Activated CD4-positive, CD25-positive, alpha-beta regulatory T cell treated with anti-CD3 and anti-CD28 coated beads, Interleukin-2, amount 50 U/mL, for 72 hours (primary cell): ENCODE measurements at places on chromosomes 11 and 22.

DNA sequence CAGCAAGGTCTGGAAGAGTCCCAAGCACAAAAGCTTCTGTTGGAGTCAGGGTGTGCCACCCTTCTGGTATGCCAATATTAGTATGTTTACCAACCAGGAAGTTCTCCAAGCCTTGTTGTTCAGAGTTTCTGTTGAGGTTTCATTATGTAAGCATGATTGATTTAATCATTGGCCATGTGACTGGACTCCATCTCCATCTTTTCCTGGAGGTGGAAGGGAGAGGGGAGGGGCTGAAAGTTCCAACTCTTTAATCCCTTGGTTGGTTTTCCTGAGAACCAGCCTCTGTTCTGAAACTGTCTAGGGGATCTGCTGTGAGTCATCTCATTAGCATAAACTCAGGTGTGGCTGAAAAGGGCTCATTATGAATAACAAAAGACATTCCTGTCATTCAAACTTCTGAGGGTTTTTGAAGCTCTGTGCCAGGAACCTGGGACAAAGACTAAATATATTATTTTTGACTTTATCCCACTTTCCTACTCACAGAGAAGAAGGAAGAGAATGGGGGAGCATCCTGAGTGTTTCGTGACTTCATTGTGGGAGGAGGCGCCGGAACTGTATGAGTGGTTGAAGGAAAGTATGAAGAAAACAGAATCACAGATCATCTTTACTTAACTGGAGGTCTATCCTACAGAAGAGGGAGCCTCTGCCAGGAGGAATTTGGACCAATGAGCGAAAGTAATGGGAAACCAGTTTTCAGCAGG, 138.2 kb downstream of the NECTIN1 start:
- no peak for DNase-seq

GRCh38 chr22:19432133-19432851, at the start of gene MRPL40:
Gene MRPL40 (plus strand): TSS chr22:19432545. CDS start chr22:19432555, 10 bp downstream.
- DNase-seq: peak; percentile 88

DNA sequence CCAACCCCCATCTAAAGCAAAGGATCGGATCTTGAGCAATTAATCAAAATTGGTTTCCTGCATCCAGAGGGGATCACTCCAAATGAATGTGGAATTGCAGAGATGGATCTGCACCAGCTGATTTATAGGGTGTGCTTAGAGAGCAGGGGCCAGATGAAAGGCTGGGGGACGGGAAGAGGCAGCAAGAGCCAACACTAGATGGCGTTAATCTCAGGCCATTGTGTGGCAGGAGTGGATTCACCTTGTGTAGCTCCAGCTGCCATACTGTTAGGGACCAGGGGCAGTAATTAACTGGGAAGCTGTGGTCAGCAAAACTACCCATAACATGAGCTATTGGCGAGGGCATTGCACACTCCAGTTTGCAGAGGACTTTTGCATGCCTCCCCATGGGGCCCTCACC, 35.6 kb downstream of the SERPINH1 start:
- no peak for DNase-seq

GRCh38 chr11:116374085-116374484, 398.7 kb downstream of the BUD13 start:
- DNase-seq: no peak

DNA sequence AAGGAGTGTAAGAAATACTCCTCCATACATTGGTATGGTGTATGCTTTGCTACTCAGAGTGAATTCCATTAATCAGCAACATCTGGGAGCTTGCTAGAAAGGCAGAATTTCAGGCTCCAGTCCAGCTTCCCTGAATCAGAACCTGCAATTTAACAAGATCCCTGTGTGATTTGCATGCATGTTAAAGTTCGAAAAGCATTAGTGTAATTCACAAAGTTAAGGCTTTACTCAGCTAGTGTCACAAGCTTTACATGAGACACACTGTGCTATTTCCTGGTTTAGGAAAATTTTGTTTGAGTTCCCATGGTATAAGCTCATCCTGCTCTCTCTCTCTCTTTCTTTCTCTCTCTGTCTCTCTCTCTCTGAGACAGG, 37.0 kb upstream of the HEPHL1 start:
- no peak for DNase-seq

DNA sequence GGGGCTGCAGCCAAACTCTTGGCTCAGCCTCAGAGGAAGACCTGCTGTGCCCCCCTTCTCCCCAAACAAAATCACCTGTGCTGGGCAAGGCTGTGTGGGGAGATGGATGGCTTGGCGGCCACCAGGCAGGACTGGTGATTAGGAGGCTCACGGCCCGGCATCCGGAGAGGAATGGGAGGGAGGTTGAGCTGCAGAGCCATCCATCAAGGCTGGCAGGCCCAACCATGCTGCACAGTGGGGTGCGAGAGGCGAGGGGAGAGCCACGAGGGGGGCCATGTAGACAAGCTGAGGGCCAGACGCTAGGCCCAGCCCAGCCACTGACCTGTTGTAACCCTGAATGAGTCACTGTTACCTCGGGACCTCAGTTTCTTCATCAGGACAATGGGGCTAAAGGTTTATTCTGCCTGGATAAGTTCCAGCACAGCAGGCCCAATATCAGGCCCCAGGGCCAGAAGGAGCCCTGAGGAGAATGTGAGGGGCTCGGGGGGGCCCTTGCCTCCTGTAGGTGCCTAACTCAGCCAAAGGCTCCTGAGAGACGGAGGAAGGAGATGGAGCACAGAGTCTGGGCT, 18.2 kb downstream of the PDE2A start:
- no peak for DNase-seq

GRCh38 chr11:123682696-123683410, 28.4 kb upstream of the SCN3B start:
- no peak for DNase-seq

DNA sequence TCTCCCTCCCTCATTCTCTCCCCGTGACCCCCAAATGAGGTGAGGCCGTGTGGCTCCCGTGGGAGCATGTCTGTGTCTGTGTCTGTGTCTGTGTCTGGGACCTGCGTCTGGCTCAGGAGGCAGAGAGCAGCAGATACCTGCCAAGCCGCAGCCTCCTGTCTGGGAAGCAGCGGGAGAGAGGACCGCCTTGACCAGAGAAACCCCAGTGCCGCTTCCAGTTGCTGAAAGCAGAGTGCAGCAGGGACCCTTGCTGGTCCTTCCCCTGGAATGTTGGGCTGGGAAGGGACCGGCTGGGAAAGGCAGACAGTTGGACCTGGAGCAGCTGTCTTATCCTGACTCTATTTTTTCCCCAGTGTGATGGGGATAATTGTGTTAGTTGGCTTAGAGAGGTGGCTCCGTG, 525 bp downstream of the CSDC2 start:
- DNase-seq: no peak

DNA sequence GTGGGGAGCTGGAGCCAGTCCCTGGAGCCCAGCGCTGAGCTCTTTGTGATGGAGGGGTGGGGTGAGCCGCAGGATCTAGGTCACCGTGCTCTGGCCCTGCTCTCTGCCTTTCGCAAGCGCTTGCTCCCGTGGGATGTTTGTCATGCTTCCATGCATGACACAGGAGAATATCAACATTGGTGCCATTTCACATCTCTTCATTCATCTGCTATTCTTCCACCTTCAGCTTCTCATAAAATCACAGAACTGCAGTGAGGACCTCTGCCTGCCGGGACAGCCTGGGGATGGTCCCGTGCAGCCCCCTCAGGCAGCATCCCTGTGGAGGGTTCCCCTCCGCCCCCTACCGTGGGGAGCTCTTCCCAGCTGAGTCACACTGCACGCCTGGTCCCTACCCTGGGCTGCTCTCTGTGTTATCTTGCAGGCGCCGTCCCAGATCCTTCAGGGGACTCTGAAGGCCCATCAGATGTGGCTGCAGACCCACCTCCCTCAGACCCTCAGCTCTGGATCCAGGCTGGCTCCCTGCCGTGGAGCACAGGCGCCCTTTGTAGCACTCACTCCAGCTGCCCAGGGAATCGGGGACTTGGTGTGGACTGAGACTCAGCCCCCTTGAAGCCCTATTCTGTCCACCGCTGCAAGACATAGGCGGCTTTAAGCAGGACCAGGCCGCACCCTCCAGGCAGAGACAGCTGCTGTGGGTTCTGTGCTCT, 5.1 kb upstream of the SEPTIN5 start:
- no peak for DNase-seq

DNA sequence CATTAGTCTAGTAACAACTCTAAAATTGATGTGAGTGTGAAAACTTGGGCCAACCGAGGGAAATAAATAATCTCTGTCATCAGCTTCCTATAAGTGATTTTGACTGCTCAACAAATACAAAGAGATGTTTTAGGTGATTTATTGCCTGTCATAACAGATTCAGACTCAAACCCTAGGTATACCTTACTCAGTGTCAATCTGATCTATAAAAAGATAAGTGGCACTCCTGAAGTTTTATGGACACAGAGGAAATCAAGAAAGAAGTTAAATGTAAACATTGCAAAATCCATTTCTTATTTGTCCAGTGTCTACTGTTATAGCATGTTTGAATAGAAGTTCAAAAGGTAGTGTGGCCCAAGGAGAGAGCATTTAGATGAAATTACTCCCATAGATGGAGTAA, 30.4 kb upstream of the TYR start:
- DNase-seq: no peak

DNA sequence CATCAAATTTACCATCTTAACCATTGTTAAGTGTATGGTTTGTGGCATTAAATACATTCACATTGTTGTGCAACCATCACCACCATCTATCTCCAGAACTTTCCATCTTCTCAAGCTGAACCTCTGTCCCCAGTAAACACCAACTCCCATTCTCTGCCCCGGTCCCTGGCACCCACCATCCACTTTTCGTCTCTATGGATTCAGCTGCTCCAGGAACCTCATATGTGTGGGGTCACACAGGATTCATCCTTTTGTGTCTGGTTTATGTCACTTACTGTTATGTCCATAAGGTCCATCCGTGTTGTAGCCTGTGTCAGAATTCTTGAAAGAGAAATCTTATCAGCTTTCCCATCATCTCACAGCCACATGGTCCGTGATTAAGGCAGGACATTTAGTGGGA, 16.3 kb downstream of the TSPAN32 start:
- no peak for DNase-seq

GRCh38 chr22:31308181-31308580, 15.9 kb upstream of the PIK3IP1 start:
- no peak for DNase-seq

DNA sequence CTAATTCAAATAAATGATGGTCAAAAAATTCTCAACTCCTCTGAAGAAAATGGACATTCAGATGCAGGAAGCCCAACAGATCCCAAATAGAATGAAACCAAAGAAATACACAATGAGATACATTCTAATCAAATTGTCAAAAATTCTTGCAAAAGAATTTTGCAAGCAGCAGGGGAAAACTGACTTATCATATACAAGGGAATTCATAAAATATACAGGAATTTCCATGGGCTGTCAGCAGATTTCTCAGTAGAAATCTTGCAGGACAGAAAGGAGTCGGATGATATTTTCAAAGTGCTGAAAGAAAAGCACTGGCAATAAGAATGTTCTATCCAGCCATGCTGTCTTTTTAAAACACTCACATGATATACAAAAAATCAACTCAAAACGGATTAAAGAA, 194.6 kb upstream of the ZC3H12C start:
- DNase-seq: no peak

DNA sequence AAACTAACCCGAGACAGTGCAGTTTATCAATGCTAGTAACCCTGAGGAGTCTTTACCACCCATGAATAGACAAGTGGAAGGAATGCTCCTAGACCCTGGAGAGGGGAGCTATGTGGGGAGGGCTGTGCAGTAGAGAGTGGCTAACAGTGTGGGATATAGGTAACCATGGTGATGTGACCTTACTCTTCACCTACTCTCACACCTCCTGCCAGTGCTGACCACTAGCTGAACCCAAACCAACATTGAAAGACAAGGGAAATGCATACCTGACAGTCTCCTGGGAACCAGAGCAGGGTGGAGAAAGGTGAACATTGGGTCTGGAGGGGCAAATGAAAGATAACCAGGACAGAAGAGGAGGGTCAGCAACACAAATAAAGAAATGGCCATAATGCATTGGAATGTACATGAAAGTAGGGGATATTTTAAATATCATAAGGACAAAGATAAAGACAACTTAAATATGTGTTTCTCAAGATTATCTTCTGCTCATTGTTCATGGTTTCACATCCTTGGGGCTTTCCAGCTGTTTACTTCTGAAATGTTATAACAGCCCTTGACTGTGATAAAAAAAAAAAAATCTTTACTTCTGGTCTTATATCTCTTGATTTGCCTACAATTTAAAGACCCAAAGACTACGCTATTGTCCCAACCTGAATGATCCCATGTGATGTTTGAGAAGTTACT, 983.3 kb upstream of the TENM4 start:
- no peak for DNase-seq

DNA sequence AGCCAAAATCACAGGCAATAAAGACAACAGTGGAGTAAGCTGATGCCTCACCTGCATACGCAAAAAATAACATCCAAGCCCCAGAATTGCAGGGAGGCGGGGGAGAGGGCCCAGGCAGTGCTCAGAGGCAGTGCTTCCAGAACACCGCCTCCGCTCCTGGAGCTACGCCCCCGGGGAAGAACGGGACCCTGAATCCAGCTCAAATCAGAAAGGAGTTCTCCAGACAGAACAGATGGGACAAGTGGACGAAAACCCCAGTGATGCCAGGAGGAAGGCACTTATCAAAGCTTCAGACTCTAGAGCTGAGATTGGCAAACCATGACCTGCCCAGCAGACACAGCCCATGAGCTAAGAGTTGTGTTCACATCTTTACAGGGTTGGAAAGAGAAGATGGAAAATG, 683.9 kb downstream of the TBC1D22A start:
- DNase-seq: no peak

- no peak for DNase-seq
Measured at GRCh38 chr11:112999520-112999919, 38.3 kb downstream of the NCAM1 start.

GRCh38 chr11:79421820-79422219, 19.0 kb downstream of the TENM4 start:
- DNase-seq: no peak

DNA sequence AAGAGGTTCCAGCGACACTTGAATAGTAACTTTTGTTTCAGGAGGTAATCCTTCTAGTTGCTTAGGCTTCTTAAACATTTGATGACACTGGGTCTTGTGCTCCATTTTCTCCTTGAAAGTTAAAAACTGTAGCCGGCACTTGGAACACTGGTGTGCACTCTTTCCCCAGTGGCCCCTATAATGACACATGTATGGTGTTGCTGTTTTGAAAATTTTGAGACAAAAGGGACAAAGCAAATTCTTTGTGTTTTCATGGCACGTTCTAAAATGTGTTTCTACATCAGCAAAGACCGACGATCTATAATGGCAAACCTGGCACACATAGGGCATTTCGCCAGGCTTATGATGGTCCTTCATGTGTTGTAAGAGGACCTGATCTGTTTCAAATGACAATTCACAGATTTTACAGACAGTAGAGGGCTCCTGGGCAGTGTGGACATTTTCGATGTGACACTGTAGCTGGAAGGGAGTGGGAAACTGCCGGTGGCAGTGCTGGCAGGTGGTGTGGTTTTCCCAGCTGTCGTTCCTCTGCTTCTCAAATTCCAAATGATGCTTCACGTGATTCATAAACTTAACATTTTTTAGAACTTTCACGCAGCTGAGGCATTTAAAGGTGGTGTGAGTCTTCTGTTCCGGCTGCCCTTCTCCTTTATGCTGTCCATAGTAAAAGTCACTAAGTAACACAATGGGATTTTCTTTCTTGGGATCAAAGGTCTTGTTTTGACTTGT, 20.5 kb downstream of the ZNF280B start:
- no peak for DNase-seq
